ENCODE measurements at places on chromosomes 6 and 20. TPM values are rescaled to one million over a fixed set of nuclear protein-coding genes. Genes with fewer than 3 reads are reported as not detected.

DNA sequence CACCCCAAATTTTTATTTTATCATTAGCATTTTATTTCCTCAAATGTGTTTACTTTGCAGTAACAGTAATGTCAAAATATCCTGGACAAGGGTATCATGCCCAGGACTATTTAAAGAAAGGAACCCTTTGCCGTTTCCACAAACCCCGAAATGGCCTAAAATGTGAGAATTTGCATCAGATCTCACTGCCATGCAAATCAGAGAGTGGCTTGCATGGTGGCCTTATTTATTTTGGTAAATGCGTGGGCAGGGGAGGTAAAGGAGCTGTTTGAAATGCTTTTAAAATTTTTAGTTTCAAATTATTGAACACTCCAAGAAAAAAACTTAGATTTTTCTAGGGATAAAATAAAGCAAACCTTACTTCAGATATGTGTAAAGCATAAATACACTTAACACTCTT is 43.8 kb downstream of the ADAT2 start:
- DNase-seq = no peak

The PRR18 gene
- total RNA-seq = not detected

- DNase-seq = no peak
These were observed 26.3 kb downstream of the ALDH5A1 start for GRCh38 chr6:24520929-24521546.

- DNase-seq = no peak
These were observed 480.7 kb downstream of the HTR1B start for GRCh38 chr6:76982476-76983199.

The RNF8 gene
- 17.2 TPM for total RNA-seq

DNA sequence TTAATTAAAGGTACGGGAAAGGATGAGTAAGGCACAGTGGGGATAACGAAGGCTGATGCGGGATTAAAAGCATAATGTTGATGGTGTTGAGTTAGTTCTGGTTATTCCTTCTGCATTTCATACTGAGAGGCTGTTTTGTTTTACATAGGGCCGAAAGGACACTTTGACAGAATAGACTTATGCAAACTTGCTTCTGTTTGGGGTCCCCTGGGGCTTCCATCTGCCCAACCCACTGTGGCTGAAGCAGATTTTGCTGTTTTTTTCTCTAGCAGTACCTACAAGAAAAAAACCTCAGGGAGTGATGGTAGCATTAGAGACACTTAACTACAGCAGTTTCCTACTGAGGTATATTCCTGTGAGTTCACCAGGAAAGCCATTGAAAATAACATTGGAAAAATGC is 136.1 kb upstream of the SUPT3H start:
- no peak for DNase-seq

GRCh38 chr6:32922083-32922482 is 18.7 kb downstream of the HLA-DMB start:
- DNase-seq = no peak

GRCh38 chr20:11676630-11677287 is 240.9 kb upstream of the BTBD3 start:
- DNase-seq = no peak

GRCh38 chr20:10376270-10377075 is 57.5 kb downstream of the MKKS start:
- DNase-seq = no peak
